Type B pancreatic cell (in vitro differentiated cells): ENCODE measurements at places on chromosomes 5 and 9. TPM values are rescaled to one million over a fixed set of nuclear protein-coding genes. Genes with fewer than 3 reads are reported as not detected.

Gene CNTFR
- total RNA-seq = 3.5 and 24.2 TPM in 2 replicates

Gene ABLIM3
- total RNA-seq = 7.8 and 8.0 TPM in 2 replicates

Gene PCDHA13
- 2.6 and 5.1 TPM in 2 replicates for total RNA-seq

Gene C1QTNF2
- total RNA-seq = 0.21 and 0.31 TPM in 2 replicates

- DNase-seq = no peak
These were observed 256.3 kb upstream of the C9orf72 start for GRCh38 chr9:27829621-27830020.

DNA sequence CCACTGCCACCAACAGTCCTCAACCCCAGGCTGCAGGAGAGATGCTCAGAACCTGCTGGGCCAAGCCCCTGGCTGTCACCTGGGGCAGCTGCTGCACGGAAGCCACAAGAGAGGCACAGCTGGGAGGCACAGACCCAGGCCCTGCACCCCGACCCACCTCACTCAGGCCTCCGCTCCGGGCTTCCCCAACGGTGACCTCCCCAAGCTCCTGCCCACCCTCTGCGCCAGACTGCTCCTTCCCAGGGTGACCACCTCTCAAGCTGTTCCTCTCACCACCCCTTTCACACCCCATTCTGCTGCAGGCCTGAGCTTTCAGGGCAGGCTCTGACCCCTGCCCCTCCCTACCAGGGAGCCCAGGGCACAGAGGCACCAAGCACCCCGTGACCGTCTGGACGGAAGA, 33.0 kb downstream of the VAV2 start:
- DNase-seq = no peak

- no peak for DNase-seq
These were observed 17.8 kb downstream of the RGS3 start for GRCh38 chr9:113481176-113481787.

DNA sequence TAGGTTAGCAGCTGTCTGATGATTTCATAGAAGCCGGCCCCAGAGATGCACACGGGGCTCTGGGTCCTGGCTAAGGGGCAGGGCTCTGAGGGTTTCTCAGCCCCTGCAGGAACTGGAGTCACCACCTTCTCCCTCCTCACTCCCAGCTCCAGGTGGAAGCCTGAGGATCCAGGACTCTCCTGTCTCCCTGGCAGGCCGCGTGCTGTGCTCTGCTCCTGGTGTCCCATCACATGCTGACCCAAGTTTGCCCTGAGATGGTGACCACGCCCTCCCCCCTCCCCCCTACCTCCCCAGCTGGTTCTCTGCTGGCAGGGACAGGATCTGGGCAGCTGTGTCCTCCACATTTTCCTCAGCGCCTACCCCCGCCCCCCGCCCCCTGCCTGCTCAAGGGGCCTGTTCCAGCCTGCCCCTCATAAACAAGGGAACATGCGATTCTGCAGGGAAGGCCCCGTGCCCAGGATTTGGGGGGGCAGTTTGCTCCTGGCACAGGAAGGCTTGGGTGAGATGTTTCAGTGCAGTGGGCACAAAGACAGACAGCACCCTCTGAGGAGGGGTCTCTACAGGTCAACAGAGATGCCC, 87.4 kb downstream of the PSD2 start:
- no peak for DNase-seq
